Activated CD4-positive, CD25-positive, alpha-beta regulatory T cell (primary cell): ENCODE measurements at places on chromosomes 2 and 18.
A peak's percentile ranks its signal among the peaks of the same experiment; 100 is the strongest.

- DNase-seq = no peak
These were observed 34.5 kb downstream of the NYAP2 start for GRCh38 chr2:225434014-225434413.

- DNase-seq = no peak
These were observed 167.4 kb downstream of the MEIS1 start for GRCh38 chr2:66602341-66602740.

DNA sequence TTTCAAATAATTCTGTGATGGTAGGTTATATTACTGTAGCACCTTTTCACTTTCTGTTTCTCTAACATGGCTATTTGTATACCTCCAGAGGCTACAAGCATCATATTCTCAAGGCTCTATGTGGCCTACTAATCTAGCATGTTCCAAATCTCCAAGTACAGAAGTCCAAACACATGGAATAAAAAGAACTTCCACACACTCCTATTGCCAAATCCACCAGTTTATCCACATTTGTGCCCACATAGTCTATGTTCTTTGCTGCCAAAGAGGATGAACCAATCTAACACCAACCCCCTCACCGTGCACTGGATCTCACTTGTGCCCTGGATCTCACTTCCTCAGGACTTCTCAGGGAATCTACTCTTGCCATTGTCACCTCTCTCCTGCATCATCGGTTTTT lies 247.3 kb upstream of the RBBP8 start:
- no peak for DNase-seq

DNA sequence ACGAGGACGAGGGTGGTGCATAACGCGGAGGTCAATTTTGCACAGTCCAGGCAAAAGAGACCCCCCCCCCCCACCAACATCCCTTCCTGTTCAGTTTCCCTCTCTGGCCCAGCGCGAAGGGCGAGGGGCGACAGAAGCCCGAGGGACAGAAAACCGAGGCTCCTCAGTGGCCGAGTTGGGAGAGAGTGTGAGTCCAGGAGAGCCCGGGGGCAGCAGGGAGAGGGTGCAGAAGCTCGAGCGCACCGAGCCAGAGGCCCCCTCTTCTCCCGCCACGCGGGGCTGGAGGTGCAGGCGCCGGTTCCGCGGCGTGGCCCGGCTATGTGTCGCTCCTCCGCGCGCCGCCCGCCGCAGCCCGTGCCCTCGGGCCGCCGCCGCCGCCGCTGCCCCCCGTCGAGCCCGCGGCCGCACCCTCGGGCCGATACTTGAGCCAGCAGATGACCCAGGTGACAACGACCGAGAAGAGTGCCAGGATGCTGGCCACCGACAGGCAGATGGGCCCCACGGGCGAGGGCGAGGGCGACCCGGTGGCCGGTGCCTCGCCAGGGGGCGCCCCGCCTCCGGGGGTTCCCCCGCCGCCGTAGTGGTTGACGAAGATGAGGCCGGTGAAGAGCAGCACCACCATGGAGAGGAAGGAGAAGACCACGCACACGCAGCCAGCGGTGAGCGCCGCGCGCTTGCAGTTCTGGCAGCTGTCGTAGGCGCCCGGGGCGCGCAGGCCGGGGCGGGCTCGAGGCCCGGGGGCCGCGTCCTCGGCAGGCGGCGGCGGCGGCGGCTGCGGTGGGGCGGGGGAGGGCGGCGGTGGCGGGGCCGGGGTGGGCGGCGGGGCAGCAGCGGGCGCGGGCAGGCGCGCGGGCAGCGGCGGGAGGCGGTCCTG lies 20.2 kb upstream of the PAX3 start:
- DNase-seq = no peak

DNA sequence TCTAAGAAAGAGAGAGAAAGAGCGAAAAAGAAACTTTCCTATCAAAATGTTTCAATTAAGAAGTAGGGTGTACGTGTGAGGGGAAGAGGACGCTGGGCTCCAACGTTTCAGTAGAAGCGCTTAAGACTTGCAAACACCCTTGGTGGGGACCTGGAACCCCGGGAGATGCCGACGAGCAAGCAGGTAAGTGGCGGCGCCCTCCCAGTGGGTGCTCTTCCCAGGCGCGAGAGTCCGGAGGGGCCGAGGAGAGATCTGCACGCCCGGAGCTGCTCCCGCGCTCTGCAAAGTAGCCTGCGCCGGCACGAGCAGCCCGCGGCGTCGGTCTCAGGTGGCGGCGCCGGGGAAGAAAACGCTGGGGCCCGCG lies 678 bp upstream of the OTX1 start:
- DNase-seq = no peak

DNA sequence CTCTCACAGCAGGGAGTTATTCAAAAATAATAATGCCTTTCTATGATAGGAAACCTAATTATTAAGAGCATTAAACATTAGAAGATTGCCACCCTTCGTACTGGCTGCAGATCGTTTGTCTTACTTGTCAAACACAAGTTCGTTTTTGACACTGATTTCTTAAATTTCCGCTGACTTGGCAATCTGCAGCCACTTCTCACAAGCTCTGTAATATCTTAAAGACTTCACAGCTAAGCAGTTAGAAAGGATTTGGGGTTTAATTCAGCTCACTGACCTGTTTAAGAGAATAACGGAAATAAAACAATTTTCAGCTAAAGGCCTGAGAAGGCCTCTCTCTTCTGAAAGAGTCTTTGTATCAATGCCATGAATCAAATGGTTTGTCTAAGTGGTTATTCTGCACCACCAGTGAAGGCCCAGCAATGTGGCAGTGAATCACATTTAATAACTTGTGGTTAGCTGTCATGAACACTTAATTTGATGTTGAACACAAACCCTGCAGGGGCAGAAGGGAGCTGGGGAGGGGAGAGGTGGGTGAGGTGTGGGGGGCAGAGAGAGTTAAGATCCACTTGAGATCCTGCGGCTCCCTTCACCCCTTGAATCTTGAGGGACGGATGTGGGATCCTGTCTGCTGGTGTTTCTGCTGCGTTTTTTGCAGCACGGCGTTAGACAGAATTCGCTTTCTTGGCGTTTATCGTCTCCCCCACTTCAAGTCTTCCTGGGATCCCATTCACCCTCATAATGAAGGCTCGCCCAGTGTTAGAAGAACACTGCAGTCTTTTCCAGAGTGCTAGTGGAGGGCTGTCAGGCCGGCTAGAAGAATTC lies 145.4 kb upstream of the SATB2 start:
- DNase-seq = no peak

GRCh38 chr2:73823916-73824523 lies 4.7 kb upstream of the STAMBP start:
- DNase-seq = no peak

- DNase-seq = no peak
These were observed 67.7 kb upstream of the ARHGAP28 start for GRCh38 chr18:6661692-6662415.

GRCh38 chr2:154449951-154450658 lies 248.4 kb upstream of the KCNJ3 start:
- no peak for DNase-seq

DNA sequence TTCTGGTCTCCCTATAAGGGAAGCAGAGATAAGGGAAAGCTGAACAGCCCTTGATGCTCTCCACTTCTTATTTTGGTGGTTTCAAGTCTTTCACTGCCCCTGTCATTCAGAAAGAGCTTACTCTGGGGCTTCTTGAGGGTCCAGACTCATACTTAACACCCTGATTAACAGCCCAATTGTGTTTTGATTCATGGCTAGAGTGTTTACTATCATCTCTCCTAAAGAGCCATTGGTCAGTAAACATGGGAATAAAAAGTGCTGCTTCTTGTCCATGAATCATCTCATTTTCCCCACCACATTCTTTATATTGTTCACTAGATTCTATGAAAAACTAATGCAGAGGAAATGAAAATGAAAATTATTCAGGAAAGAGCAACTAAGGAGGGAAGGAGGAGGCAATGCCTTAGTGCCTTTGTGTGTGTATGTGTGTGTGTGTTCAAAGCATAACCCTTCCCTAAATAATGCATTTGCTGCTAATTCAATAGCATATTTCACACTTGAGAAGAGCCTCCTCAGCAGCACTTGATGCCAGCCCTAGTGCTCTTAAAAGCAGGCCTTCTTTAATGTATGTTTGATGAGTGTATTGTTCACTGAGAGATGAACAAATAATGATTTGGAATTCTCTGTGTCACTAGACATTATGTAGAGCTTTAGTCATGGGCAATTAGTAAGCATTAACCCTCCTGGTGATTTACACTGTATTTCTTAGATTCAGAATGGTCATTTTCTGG lies 63.5 kb downstream of the DCC start:
- DNase-seq = no peak

- DNase-seq = no peak
These were observed 206.5 kb downstream of the SOX11 start for GRCh38 chr2:5898667-5899066.

GRCh38 chr2:61439241-61440002 lies 31.5 kb downstream of the USP34 start:
- DNase-seq = no peak

GRCh38 chr2:232210306-232210705 lies 168.2 kb upstream of the ALPP start:
- DNase-seq = no peak

DNA sequence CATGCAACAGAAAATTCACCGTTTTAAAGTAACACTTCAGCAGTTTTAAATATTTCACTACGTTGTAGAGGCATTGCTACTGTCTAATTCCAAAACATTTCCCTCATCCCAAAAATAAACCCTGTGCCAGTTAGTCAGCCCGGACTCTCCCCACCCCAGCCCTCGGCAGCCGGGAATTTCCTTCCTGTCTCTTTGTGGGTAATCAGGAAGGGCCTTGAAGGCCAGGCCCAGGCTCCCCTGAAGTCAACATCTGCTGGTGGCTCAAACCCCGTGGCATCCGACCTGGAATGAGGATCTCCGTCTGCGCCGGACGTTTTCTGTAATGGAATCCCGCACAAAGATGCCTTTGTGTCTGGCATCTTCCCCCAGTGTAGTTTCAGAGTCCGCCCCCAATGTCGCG lies 219.6 kb downstream of the SNTG2 start:
- no peak for DNase-seq

DNA sequence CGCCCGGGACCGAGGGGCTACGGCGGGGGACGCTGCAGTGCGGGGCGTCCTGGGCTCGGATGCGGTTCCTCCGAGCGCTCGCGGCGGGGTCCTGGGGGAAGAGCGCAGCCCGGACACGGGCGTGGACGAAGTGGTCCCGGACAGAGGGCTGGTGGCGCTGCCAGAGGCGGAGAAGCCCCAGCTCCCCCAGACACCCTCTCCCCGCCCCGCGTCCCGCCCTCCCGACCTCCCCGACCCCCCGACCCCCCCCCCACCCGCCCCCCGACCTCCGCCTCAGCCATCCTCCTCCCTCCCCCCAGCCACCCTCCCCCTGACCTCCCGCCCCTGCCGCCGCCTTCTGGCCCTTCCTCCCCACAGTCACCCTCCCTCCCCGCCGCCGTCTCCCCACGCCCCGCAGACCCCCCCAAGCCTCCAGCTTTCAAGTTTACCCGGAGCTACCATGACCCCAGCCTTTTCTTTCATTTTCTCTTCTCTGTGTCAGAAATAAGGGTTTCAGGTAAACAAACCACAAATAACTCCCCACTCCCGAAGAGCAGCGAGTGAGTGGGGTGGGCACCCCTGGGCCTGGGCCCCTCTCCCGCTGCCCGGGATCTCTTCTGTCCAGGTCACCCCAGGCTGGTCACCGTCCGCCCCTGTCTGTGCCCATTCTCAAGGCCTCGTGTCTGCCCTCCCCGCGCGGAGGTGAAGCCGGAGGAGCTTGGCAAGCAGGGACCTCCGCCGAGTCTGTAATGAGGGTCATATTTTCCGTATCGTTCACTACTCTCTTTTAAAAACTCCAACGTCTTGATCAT lies 5.1 kb downstream of the NFATC1 start:
- DNase-seq = peak; percentile 37

DNA sequence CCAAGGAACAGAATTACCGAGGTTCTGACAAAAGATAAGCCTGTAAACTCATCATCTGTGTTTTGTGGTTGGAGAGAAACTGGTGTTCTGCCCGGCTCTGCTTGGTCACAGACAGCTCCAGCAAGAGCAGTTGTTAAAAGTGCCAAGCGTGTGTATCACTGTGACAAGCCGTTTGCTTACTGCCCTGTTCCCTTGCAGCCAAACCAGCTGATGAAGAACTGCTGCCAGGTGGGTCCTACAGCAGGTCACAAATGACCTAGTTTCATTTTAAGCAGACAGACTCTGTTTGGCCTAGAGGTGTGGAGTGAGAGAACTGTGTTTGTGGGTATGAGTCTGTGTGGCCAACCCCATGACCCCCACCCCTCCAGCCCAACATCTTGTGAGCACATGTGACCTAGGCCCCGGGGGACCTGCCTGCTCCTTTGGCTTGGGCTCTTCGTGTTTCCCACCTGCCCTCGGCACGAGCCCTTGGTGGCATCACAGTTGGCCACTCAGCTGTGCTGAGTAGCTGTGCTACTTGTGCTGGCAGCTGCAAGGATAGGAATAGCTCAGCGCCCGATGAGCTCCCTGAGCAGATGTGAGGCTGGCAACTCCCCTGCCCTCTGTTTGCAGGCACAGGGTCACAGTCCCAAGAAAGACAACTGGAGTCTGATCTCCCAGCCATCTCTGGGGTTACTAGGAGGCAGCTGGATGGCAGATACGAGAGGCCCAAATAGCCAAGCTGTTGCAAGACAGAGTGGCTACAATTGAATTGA lies 9.7 kb downstream of the OXER1 start:
- no peak for DNase-seq

DNA sequence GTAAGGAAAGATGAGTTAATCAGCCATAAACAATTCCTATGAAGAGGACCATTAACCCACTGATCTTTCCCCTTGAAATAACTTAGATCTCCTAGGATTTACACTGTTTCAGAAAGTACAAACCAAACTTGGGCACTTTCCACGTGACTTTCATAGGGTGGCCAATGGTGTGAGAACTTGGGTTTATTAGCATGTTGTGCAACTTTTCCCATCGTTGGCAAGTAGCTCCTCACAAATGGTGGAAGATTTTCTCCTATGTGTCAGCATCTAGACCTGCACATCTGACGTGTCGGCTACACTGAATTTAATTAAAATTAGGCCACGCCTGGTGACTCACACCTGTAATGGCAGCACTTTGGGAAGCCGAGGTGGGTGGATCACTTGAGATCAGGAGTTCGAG lies 116.3 kb downstream of the GALNT1 start:
- no peak for DNase-seq

DNA sequence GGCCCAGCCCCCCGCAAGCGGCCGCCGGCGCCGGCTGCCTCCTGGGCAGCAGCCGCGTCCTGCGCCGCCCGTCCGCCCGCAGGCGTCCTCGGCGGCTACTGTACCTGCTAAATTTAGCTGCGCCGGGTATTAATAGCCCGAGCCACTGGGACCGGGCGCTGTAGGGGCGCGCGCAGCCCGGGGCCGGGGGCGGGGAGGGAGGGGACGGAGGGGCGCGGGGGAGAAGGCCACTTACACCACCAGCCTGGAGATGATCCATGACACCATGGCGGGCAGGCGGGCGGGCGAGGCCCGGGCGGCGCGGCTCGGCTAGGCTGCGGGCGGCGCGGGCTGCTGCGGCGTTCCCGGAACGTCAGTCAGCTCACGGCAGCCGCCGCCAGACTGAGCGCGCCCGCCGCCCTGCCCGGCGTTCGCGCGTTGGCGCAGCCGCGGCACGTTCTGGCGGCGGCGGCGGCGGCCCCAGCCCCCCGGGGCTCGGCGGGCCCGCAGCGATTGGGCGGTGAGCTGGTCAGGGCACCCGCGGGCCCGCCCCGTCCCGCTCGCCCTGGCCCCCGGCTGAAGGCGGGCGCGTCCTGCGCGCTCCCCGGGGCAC lies at the start of gene REEP1:
Gene REEP1 (minus strand): TSS at position 383 of the 592 bp plus-strand sequence. CDS start 116 bp downstream, at position 267.
- DNase-seq = no peak
